Adrenal gland (tissue), 19 donors: ENCODE measurements at places on chromosomes 3 and 15.

- no peak for DNase-seq
Measured at GRCh38 chr15:37218351-37218916, 118.1 kb upstream of the MEIS2 start.

- DNase-seq: no peak
Measured at GRCh38 chr3:33538678-33539339, 98.6 kb upstream of the UBP1 start.

- no peak for DNase-seq
Measured at GRCh38 chr3:42819351-42819965, 10.2 kb downstream of the ACKR2 start.

DNA sequence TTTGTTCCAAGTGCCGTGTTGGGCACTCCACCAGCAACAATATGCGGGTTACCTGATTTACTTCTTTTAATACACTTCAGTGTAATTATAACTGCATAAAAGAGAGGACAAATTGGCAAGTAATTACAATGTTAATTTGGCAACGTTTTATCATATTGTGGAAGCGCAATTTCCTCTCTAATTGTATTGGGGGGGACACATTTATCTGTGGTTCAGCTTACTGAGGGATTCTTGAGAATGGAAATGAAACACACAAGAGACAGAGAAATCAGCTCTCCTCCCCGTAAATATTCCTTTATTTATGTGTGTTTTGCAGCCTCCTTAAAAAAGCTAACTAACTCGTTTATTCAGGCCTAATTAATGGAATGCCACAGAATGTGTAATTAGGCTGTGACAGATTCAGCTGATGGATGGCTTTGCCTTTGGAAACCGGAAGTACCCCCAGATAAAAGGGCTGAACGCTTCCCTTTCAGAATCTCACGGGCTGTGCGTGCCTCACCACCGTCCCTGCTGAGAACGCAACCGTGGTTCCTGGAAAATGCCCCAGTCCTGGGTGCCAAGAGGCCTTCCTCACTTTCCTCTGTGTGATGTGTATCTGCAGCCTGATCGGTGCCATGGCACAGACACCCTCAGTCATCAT lies 247.1 kb upstream of the ST8SIA2 start:
- no peak for DNase-seq

GRCh38 chr15:63374686-63375520 lies 6.7 kb downstream of the CA12 start:
- DNase-seq: no peak

GRCh38 chr15:97009031-97009431 lies 678.5 kb downstream of the NR2F2 start:
- no peak for DNase-seq

DNA sequence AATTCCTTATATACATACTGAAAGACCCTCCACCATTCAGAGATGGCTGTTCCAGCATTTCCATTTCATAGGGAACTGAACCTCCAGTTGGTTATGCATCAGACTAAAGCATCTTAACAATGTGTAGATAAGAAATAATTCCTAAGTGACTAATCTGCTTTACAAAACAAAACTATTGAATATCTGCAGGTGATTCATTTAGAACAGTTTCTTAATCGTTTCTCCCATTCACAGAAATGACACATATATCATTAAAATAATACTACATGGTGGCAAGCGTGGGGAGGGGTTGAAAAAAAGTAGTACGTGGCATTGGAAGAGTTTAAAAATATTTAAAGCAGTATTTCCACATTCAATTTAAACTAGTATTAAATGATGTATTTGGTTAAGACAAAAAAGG lies 19.5 kb downstream of the COPS2 start:
- DNase-seq: no peak

DNA sequence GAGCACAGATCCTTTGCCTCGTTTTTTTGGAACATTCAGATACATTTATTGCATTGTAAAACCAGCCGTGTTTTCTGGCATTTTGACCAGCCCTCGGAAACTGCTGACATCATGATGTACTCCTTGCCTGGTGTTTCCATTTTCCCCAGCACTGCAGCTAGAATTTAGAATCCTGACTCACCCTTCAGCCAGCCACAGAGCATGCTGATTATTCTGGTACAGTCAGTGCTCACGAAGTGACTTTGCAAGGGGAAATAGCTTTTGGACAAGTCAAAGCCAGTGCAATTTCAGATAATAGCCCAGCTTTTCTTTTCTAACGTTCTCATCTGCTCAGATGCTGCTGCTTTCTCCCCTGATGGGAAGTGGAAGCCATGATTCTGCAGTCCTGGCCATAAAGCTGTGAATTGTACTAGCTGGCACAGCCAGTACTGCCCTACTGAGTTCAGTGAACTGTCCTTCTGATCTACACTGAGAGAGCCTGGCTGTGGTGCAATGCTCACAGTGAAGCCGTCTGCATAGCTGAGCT lies 12.1 kb upstream of the CNBP start:
- peak; percentile 82 for DNase-seq

GRCh38 chr3:187002915-187003314 lies 72.6 kb downstream of the ST6GAL1 start:
- DNase-seq: no peak

DNA sequence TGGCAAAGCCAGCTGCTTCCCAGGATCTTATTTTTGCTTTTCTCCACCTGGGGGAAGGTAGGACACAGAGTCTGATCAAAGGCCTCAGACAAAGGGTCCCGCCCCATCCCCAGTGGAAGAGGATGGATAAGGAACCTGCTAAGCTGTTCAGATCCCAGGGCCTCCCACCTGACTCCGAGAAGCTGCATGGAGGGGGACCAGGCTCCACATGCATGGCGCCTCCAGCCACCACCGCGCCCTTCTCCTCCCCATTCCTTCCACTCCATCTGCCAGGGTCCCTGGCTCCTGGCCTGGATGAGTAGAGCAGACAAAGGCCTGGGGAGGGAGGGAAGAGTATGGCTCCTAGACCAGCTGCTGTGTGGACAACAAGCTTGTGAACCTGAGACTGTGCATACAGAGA lies 20.0 kb upstream of the CRABP1 start:
- DNase-seq: no peak

- DNase-seq: peak; percentile 95
Measured at GRCh38 chr3:62159709-62160092, 213.6 kb downstream of the FEZF2 start.

GRCh38 chr15:33500432-33501195 lies 189.8 kb downstream of the RYR3 start:
- no peak for DNase-seq

GRCh38 chr3:81502236-81502635 lies 259.2 kb downstream of the GBE1 start:
- DNase-seq: no peak

DNA sequence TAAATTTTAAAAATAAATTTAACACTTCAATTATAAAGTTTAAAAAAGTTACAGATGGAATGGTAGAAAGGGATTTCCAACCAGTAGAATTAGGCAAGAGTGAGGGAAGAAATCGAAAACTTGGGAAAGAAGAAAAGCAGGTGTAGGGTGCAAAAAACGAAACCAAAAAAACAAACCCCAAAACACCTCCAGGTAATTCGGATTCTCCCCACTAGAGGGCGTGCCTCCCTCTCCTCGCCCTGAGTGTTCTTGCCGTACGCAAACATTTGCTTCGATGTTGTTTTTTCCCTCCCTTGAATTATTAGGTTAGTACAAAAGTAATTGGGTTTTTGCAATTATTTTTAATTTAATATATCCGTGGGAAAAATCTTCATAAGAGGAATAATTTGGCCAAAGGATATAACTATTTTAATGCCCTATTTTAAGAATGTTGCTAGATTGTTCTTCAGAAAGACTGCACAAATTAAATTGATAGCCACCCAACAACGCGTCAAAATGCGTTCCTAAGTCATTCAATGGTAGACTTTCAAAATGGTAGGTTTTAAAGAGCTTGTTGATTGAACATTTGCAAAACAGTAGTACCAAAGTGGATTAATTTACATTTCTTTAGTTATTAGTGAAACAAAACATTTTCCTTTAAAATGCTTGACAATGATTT lies 63.7 kb downstream of the SLC30A4 start:
- peak; percentile 69 for DNase-seq

- no peak for DNase-seq
Measured at GRCh38 chr3:124985349-124985748, 50.8 kb upstream of the MUC13 start.

- no peak for DNase-seq
Measured at GRCh38 chr3:140406655-140407054, 271.2 kb upstream of the TRIM42 start.

- DNase-seq: peak; percentile 41
Measured at GRCh38 chr3:183774631-183775030, 50.7 kb downstream of the MAP6D1 start.

DNA sequence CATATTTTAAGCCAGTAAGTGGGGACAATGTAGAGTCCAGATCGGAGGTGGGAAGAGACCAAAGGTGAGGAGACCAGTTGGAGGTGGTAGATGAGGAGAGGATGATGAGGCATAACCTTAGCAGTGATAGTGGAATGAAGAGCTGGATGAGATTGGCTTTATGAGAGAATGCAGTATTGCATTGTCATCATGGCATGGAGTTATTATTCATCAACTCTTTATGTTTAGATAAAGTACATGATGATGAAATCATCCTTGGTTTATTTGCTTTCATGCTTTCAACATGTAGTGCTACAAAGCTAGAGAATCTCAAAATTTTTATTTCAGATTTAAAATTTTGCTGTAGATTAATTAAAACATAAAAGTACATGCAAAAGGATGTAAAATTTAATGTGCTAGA lies 64.0 kb downstream of the PPM1L start:
- no peak for DNase-seq

GRCh38 chr3:109994853-109995252 lies 657.5 kb upstream of the DPPA4 start:
- no peak for DNase-seq

- DNase-seq: no peak
Measured at GRCh38 chr3:17932136-17932771, 189.8 kb upstream of the TBC1D5 start.

GRCh38 chr3:126684218-126684751 lies 19.8 kb upstream of the CHCHD6 start:
- peak; percentile 51 for DNase-seq

- peak; percentile 75 for DNase-seq
Measured at GRCh38 chr15:26773067-26773877, 406 bp upstream of the GABRB3 start.

DNA sequence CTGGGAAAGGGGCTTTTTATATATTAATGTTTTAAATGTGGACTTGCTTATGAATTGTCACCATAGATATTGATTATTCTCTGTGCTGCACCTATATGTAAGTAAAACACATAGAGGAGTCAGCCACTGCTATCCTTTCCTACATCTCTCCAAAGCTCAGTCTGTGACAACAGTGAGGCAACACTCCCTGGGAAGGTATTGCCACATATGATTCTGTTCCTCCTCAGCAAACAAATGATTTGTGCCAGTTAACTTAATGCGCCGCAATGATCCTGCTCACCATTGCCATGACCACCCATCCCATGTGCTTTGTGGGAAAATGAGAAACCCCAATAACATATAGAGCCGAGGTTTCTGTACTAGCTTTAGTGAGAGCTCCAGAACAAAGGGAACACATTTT lies 75.1 kb upstream of the FBN1 start:
- no peak for DNase-seq

- DNase-seq: peak; percentile 97
Measured at GRCh38 chr3:14921034-14921616, 26.3 kb upstream of the NR2C2 start.

GRCh38 chr3:33645060-33645647 lies 72.9 kb downstream of the CLASP2 start:
- peak; percentile 18 for DNase-seq

DNA sequence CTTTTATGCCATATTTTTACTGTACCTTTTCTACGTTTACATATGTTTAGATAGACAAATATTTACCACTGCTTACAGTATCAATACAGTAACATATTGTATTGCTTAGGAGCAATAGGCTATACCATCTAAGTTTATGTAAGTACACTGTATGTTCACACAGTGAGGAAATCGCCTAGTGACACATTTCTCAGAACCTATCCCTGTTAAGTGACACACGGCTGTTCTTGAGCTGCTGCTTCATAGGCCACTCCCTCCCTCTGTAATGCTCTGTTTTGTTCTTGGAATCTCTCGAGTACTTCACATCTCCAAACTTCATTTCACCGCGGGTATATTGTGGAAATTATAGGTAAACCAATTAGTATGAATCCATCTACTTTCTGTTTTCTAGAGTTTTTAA lies 13.4 kb upstream of the SELENOT start:
- DNase-seq: no peak

- DNase-seq: no peak
Measured at GRCh38 chr15:39948817-39949216, 14.9 kb downstream of the EIF2AK4 start.

DNA sequence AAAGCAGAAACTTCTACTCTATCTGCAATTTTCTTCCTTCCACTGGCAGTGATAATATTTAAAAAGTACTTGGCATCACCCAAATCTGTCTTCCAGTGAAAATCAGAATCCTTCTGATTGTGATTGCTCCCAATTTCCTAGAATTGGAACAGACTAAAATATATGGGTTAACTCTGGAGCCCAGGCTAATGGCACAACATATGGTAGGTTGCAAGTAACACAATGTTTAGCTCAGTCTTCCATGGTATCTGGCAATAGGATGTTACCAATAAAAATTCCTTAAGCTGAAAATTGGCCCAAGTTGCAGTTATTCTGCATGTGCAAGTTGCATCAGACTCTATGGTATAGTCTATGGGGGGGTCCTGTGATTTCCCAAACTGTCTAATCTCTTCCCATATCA lies 273.5 kb upstream of the ADAMTS9 start:
- no peak for DNase-seq

GRCh38 chr15:63052077-63052841 lies 9.7 kb downstream of the TPM1 start:
- DNase-seq: no peak

DNA sequence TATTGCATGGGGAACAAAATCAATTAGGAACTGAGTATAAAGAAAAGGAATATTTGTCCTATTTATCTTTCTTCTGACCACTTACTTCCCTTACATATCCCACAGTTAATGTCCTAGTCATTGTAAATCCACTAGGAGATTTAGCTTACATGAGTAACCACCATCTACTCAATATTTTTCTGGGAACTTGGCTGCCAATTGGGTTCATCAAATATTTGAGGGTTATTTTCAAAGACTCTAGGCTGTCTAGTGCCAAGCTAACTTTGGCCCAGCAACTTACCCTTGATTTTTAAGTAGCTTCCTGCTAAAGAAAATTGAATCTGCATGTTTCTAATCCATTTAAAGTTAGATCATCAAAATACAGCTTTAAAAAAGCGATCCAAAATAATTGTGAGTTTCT lies 362.5 kb upstream of the EPHA3 start:
- DNase-seq: no peak

- DNase-seq: no peak
Measured at GRCh38 chr15:100714034-100714748, 111.8 kb downstream of the ASB7 start.

- no peak for DNase-seq
Measured at GRCh38 chr15:26970712-26971210, at the start of gene GABRG3. GABRG3 (plus strand) TSS chr15:26971181.

- no peak for DNase-seq
Measured at GRCh38 chr3:2153053-2153452, 54.4 kb downstream of the CNTN4 start.

GRCh38 chr15:41462084-41462795 lies 31.4 kb upstream of the ITPKA start:
- no peak for DNase-seq

- DNase-seq: peak; percentile 60
Measured at GRCh38 chr3:187774185-187774789, 29.0 kb upstream of the BCL6 start.
